ENCODE measurements at places on chromosomes 5 and 9.

DNA sequence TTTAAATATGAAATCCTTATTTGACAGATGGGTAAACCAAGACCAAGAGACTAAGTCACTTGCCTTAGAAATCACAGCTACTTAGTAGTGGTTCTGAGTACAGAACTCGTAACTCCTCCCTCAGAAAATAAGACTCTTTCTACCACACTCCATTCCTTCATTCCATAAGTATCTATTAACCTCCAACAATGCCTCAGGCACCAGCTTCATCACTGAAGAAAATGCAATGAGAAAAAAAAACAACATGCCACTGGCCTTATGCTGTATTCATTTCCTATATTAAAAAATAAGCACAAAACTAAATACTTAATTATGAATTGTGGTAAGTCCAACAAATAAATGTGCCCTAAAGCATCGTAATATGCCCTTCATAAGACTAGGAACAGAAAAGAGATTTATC lies 13.5 kb upstream of the FREM1 start:
- peak; percentile 14 for DNase-seq

DNA sequence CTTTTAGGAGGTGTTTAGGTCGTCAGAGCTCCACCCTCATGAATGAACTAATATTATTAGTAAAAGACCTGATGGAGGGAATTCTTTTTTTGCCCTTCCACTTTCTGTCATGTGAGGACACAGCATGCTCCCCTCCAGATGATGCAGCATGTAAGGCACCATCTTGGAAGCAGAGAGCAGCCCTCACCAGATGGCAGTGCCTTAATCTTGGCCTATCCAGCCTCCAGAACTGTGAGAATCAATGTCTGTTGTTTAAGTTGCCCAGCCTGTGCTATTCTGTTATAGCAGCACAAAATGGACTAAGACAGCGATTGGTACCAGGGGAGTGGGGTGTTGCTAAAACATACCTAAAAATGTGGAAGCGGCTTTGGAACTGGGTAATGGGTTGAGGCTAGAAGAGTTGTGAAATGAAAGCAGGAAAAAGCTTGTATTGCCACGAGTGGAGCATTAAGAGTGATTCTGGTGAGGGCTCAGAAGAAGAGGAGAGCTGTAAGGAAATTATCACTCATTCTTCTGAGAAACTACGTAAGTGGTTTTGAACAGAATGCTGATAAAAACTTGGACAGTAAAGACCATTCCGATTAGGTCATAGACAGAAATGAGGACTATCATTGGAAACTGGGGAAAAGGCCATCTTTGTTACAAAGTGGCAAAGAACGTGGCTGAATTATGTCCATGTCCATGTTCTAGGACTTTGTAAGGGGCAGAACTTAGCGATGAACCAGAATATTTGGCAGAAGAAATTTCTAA lies 28.6 kb downstream of the PTPDC1 start:
- DNase-seq: no peak

GRCh38 chr9:34097865-34098264 lies 28.6 kb downstream of the DCAF12 start:
- no peak for DNase-seq

DNA sequence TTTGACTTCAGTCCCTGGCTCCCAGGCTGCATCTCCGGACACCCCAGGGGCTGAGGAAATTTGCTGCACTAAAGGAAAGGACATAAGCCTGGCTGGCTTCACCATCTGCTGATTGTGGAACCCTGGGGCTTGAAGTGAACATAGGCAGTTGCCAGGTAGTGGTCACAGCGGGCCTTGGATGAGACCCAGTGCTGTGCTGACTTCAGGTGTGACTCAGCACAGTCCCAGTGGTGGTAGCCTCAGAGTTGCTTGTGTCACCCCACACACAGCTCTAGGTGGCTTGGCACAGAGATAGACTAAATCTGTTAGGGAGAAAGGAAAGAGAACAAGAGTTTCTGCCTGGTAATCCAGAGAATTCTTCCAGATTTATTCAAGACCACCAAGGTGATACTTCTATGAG lies 36.1 kb upstream of the RUSC2 start:
- DNase-seq: no peak

DNA sequence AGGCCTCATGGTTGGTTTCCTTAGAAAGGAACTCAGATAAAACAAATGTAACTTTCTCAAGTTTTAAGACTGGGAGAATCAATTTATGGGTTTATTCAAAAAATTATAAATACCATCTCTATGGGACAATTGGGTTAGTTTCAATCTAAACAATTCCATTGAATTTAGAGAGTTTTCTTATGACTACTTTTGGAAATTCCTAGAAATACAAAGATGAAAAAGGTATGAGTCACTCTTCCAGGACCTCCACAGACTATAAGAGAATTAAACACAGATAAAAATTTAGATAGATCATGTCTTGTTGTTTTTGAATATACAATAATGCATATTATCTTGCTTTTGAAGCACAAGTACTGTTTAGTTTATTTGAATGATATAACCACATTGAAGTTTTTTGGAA lies 188.7 kb downstream of the CHSY3 start:
- peak; percentile 14 for DNase-seq

DNA sequence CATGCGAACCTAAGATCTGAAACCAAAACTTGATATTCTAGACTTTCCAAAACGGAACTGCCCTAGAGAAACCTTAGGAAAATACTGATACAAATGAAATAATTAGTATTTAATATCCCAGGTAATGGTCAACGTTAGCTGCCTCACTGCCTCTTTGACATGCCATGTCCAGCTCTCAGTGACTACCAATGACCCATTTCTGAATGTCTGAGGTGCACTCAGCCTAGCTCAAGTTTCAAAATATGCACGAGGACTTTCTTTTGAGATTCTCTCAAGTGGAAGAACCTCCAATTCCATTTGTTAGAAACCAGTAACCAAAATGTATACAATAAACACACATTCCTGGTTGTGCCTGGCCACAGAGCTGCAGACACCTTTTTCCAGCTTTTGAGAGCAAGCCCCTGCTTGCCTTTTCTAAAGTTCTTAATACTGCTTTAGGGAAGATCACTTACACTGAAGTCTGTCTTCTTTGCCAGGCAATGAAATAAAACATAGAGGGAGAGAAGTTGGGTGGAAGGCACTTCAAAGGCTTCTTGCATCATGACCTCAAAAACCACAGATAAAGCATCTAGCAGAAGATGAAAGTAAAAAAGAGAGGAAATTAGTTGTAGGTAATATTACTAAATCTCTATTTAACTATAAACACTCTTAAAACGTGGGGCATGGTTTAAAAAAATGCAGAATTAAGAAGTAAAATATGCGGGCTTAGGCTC lies 87.9 kb downstream of the MRPS27 start:
- DNase-seq: no peak

DNA sequence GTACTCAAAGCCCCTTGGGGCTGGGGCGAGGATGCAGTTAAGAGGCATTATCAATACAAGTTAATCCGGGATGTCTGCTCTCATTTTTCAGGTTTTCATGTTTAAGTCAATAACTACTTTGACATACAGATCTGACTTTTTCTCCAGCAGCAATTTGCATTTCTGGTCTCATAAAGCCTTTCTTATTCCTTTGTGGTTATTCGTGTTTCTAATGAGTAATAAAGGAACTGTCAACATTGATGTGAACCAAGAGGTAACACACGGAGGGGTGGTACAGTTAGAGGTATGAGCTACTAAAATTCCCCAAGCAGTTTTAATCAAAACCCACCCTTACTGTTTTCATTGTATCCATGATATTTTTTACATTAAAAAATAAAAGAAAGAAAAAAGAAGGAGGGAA lies 138.0 kb upstream of the NFIB start:
- DNase-seq: no peak

DNA sequence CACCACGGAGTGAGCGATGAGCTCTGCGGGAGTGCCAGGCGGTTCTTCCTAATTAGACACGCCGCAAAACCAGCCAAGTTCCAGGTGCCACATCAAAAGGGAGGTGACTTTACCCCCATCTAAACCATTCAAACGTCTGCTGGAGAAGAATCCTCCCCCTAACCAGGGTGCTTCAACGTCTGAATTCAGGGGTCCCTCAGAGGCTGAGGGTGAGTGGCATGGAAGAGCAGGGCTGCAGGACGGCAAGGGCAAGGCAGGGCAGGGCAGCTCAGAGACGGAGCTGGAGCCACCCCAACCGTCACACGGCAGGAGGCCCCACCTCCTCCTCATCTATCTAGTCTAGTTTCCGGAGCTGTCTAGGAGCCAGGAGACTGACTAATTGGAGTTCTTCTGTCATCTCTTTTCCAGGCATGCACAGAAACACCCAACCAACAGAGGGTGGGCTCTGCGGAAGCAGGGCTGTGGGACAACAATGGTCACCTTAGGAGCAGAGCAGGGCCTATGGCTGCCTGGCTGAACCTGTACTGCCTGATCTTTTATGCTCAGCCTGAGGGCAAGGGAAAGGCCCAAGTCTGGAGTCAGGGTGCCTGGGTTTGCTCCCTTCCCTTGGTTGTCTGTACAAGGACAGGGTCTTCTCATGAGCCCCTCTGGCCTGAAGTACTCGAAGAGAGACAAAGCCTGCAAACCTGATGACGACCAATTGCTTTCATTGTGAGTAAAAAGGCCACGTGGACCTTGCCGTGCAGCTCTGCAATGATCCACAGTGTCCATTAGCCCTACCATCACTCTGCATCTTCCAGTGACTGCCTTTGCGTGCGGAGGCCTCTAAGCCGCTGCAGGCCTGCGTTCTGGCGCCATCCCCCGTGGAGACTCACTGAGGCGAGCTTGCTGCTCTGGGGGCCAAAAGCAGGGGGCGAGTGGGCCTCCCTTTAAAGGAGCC lies 81.0 kb upstream of the SLC25A51 start:
- peak; percentile 45 for DNase-seq

DNA sequence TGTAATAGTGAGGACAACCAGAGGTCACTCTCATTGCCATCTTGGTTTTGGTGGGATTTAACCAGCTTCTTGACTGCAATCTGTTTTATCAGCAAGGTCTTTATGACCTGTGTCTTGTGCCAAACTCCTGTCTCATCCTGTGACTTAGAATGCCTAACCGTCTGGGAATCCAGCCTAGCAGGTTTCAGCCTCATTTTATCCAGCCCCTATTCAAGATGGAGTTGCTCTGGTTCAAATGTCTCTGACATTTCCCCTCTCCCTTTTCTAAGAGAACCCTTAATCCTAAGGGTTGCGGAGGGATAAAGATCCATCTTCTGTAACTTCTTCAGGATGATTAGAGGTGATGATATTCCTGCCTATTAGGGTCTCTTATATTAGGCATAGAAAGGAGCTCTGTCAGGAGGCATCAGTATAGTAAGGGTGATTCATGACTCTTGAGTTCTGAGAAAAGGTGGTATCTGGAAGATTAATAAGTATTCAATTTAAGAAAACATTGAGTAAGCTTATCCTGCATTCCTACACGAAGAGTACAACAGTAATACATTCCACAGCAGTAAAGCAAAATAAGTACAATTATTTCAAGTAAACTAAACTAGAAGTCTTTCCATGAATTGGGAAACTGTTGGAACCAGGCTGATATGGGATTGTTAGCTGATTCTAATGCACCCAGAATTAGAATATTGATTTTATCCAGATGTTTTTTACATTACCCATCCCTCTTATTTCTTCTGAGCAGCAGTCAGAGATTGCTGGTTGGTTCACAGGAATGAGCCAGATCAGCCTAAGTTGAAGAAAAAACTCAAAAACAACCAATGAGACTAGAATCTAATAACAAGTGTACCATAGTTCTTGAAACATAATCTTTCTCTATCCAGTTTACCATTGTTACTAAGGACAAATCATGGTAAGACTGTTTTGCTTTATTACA lies 39.9 kb downstream of the SHC3 start:
- DNase-seq: peak; percentile 69

- DNase-seq: peak; percentile 32
These were observed 135.5 kb downstream of the GLIS3 start for GRCh38 chr9:4164356-4164755.

- DNase-seq: no peak
These were observed 3.0 kb downstream of the ZDHHC12 start for GRCh38 chr9:128720841-128721486.

GRCh38 chr9:126939821-126940221 lies 25.2 kb downstream of the RALGPS1 start:
- no peak for DNase-seq

GRCh38 chr5:111158105-111158744 lies 66.0 kb upstream of the CAMK4 start:
- peak; percentile 91 for DNase-seq

DNA sequence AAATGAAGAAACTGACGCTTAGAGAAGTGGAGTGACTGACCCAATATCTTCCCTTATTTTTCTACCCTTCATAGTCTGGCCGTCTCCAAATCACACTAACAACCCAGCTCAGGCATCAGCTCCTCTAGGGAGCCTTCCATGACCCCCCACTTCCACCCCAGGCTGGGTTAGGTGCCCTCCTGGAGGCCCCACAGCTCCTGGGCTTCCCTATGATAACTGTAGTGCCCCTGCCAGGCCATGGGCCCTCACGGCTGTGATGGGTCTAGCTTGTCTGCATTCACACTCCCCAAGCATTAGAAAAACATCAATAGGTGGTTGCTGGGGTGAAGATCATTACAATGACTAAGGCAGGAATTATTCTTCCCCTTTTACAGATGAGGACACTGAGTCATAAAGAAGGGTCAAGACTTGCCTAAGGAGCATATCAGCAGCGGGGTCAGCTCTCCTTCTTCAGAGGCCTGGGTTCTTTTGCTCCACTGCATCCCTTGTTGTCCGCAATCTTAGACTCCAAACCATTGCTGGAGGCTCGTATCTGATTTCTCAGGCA lies 7.3 kb downstream of the CORO2A start:
- no peak for DNase-seq

GRCh38 chr5:1652873-1653697 lies 129.3 kb upstream of the LPCAT1 start:
- DNase-seq: no peak

All from adipocyte (in vitro differentiated cells).